ENCODE measurements at places on chromosomes 11 and 22.

DNA sequence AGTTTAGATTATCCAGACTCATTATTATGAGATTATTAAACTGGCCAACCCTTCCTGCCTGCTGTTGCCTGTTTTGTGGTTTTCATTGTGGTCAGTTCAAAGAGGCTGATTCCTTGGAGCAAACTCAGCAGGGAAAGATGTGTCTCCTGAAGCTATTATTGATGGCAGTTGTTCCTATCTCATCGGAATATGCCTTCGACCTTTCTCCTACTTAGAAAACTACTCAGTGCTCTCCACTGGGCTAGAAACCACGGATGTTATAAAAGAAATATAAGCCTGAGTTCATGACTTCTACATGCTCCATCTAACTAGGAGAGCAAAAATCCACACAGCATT is 80.2 kb upstream of the NAV2 start:
- DNase-seq, result no peak

DNA sequence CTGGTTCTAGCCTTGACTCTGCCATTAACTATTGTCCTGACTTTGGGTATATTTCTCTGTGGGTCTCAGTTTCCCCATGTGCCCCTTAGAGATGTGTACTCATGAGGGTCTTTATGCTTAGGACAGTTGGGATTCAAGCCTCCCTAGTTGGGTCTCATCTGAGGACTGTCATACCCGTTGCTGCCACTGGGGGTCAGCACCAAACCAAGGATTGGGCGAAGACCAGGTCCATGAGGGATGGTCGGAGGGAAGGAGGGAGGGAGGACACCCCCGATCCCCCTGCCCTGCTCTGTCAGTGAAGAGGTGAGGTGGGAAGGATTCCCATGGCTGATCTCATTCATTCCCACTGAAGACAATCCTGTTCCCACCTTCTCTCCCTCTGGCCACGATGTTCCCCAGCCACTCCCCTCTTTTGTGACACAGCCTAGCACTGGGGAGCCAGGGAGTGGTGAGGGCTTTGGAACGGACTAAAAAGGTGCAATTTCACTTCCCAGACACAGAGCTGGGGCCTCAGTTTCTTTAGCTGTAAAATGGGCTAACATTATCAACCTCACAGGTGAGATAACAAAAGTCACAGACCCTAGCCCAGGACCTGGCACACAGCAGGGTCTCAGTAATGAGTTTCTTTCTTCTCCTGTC is 12.4 kb upstream of the KLHL35 start:
- DNase-seq, result peak; percentile 75

- no peak for DNase-seq
These were observed 10.7 kb downstream of the CRY2 start for GRCh38 chr11:45857961-45858474.

DNA sequence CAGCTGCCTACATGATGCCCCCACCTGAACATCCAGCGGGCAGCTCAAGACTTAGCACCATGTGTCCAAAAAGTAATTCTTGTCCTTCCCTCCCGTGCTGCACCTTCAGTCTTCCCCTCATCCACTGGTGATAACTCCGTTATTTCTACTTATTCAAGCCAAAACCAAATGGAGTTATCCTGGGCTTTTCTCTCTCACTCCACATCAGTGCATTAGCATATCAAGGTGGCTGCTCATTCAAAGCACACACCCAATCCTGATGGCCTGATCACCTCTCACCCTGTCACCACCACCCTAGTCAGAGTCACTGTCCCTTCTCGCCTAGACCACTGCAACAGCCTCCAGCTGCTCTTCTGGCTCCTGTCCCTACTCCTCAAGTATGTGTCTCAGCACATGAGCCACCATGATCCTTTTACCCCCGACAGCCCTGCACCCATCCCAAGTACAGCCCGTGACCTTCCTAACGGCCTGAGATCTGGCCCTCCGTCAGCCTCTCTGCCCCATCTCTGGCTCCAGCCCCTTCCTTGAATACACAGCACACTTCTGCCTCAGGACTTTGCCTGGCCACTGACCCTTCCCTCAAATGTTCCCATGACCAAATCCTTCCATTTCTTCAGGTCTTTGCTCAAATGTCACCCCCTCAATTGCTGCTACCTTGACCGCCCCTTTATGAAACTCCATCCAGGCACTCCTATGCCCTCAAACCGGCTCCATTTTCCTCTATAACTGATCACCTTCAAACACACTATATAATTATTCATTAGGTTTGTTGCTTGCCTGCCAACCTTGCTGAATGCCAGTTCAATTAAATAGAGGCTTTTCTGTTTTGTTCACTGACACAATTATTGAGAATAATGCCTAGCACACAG is 19.7 kb upstream of the SLC25A1 start:
- DNase-seq, result no peak

DNA sequence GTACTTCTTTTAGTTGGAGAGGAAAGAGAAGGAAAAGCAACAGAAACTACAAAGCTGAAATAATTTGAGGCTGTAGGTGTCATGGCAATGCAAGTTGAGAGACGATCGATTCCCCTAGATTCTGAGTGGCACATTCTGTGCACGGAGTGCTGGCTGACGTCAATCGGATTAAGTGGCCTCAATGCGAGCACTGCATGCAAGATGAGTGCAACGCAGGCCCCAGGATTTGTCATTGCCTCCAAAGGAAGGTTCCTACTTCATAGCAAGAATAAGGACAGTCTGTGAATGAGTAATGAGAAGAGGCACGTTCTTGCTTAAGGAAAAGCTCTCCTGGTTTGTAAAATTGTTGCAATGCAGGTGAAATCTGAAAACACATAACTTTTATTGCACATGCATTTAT is 892.4 kb downstream of the KCNA4 start:
- no peak for DNase-seq

- no peak for DNase-seq
These were observed 20.6 kb downstream of the PIWIL3 start for GRCh38 chr22:24753914-24754313.

DNA sequence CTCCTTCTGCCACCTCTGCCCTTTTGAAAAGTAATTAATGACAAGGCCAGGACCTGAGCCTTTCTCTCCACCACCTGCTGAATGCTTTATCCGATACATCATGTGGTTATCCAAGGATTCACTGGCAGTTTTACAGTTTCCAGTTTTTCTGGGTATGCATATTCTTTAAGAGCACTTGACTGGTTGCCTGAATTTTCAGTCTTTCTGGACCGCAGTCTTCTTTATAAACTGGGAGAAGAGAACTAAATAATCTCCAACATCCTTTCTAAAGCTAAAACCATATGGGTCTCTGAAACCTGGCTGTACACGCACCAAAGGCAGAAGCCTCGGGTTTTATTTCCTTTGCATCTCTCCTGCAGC is 65.1 kb downstream of the BTG4 start:
- DNase-seq, result no peak

DNA sequence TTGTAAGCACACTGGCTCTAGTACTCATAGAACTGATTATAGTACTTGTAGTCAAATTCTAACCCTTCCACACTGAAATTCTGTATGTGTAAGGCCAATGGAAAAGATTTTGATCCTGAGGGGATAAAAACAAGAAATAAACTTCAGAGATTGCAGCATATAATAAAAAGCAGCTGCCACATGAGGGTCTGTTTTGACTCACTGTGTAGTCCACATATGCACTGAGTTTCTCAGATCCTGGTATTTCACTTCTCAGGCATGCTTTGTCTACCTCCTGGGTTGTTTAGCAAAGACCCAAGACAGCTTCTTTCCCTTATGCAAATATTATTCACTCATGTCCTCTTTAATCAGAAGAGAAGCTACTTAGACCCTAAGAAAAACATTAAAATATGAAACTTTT is 71.1 kb upstream of the SLC5A12 start:
- no peak for DNase-seq

GRCh38 chr11:14668731-14669301 is 25.2 kb downstream of the PDE3B start:
- DNase-seq, result no peak

- no peak for DNase-seq
These were observed 1166.6 kb downstream of the TBC1D22A start for GRCh38 chr22:47929073-47929472.

DNA sequence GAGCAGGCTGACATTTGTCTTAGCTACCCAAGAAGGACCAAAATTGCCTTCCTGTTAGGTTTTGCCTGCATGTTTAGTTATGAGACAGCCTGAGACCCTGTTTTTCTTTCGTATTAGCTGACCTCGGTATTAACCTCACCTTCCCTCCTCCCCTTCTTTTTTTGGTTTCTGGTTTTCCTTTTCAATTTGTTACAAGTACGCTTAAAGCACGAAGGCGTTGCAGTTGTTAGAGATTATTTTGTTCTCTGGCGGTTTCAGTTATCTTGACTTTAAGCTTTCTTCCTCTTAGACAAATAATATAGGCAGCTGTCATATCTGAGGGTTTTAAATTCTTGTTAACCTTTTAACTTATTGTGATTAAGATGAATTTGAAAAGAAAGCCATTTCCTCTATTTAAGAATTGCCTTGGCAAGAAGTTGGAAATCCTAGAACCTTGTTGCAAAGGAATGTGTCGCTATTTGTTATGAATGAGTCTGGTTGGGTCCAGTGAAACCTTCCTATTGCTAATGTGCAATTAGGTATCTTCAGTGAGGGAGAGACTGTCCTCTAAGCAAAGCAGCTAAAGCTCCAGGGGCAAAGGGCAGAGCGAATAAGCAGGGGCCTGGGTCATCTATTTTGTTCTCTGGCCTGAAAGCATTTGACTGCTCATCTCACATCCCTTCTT is 45.7 kb downstream of the PACS1 start:
- no peak for DNase-seq

DNA sequence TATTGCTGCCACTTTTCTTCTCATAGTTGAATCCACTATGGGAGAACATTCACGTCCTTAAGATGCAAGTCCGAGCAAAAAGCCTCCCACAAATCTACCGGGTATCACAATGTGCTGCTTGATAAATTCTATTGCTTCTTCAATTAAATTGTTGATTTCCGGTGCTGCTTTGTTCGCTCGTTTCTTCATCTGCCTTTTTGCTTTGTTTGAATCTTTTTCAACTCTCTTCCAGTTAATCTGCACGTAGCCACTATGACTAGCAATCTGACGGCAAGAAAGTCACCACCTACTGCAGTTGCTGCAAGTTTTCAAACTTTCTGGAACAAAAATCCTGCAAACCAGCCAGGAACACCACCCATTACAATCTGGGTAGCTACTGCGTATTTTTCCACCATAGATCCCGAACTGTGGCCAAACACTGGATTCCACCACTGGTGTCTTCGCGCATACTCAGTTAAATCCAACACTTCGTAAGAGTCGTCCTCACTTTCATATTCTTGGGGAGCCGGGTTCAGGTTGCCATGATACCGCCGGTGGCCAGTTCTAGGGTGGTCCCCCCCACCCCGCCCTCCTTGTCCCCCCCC is 59.1 kb downstream of the CLMP start:
- no peak for DNase-seq

DNA sequence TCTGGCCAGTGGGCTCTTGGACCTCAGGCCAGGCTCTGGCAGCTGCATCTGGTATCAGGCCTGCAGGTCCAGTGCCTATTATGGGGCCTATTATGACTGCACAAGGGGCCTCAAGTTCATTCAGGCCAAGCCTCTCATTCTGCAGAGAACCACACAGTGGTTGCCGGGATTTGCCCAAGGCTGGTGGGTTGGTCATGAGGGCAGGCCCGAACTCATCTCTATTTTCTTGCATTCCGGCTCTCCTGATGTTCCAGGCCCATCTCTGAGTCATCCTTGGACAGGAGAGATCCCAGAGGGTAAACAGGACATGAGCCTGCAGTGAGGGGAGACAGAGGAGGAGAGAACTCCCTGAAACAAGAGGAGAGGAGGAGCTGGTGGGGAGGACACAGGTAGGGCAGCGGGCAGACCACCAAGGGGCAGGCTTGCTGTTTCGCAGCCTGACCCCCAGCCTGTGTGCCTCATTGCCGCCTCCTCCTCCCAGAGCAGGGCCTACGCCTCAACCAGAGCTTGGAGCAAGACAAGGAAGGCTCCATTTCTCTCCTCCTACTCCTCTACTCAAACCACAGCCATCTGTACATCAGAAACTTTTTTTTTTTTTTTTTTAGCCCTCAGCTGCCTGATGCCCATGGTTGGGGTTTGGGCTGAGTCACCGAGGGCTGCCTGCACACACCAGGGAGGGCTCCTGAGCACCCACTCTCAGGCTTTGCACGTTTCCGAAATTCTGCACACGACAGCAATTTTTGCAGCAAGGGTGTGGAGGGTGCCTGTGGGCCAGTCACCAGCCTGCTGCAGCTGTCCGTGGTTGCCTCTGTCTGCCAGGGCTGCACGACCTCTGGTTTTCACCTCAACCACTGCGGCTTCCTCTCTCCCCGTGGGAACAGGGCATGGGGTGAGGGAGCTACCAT is 12.7 kb upstream of the TREH start:
- peak; percentile 38 for DNase-seq

GRCh38 chr11:6569706-6570105 is 33.7 kb downstream of the RRP8 start:
- no peak for DNase-seq

GRCh38 chr11:75350743-75351540 is 519 bp downstream of the ARRB1 start:
- no peak for DNase-seq

DNA sequence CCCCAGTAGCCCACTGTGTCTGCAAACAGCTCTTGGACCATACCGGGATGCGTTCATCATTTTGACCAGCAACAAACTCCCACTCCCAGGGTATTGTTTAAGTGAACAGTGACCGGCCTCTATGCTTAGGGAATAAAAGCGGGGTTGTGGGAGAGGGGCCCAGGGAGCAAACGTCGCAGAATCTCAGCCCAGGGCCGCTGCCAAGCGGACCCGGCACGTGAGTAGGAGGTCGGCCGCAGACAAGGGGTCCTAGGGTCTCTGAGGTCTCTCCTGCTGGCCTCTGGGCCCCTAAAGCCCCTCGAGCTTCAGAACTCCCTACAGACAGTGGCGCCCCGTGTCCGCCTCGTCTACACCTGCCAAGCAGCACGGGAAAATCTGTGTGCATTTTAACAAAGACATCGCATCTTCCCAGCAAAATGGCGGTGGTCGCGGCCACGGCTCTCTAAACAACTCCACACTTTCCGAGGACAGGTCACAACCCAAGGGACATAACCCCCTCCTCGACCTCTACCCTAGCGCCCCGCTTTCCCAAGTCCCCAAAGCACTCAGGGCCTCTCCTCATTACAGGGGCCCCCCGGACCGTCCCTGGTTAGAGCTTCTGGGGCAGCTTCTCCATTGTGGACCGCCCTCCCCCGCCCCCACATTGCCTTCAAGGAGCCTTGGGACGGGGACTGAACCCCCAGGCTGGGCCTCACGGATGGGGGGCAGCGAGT is 3.9 kb upstream of the GCAT start:
- no peak for DNase-seq

DNA sequence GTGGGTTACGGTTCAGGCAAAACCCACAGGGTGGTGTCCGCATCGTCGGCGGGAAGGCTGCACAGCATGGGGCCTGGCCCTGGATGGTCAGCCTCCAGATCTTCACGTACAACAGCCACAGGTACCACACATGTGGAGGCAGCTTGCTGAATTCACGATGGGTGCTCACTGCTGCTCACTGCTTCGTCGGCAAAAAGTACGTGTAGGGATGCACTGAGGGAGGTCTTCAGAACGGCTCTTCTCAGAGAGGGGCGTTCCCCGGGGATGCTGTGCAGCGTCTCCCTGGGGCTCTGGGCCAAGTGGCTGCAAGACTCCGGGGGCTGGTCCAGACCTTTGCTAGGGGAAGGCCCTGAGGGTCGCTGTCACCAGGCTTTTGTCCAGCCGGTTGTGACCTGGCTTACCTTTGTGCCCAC is 1.3 kb downstream of the ACR start:
- DNase-seq, result no peak

GRCh38 chr11:95081412-95081811 is 8.2 kb upstream of the ENDOD1 start:
- no peak for DNase-seq

Data from stimulated activated CD8-positive, alpha-beta memory T cell treated with anti-CD3 and anti-CD28 coated beads, Interleukin-15, amount 100 ng/mL, for 1 hour (primary cell).